ENCODE measurements at places on chromosomes 16 and 17. TPM values are rescaled to one million over a fixed set of nuclear protein-coding genes. Genes with fewer than 3 reads are reported as not detected.
A peak's percentile ranks its signal among the peaks of the same experiment; 100 is the strongest.

- DNase-seq: no peak
These were observed 14.4 kb upstream of the CLEC18A start for GRCh38 chr16:69936751-69937211.

DNA sequence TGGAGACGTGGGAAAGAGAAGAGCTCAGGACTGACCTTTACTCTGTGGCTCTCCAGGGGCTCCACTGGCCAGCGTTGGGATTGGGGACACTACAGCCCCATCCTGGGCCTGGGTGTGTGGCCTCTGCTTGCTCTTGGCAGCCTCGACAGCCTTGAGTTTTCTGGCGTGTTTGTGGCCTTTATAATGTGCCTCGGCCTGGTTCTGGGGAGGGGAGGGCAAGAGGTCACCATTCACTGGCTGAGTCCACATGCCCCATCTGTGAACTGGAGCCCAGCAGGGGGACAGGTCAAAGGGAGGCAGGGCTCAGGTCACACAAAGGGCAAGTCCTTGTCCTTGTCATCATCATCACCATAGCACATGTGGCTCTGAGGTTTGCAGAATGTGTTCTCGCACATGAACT, 11.7 kb downstream of the NKIRAS2 start:
- no peak for DNase-seq

DNA sequence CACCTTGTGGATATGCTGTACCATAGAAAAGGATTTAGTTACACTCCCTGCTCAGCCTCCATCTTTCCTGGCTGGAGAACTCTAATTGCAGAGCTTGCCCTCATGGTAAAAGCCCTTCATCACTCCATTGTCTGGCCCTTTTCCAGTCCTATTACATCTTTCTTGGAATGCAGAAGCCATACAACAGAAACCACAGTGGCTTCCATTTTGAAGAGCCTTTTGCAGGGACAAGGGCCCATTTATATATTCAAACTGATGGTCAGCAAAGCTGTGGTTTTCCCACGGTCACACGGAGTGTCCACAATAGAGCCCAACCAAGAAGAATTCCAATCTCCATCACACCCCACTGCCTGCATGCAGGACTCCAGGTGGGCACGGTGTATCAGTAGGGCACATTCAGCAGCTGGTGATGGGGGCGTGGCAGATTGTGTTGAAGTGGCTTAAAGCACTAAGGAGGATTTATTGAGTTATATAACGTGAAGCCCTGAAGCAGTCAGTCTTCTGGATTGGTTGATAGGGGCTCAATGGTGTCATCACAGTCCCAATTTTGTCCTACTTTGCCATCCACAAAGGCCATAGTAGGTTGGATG, 20.3 kb downstream of the COPRS start:
- no peak for DNase-seq

DNA sequence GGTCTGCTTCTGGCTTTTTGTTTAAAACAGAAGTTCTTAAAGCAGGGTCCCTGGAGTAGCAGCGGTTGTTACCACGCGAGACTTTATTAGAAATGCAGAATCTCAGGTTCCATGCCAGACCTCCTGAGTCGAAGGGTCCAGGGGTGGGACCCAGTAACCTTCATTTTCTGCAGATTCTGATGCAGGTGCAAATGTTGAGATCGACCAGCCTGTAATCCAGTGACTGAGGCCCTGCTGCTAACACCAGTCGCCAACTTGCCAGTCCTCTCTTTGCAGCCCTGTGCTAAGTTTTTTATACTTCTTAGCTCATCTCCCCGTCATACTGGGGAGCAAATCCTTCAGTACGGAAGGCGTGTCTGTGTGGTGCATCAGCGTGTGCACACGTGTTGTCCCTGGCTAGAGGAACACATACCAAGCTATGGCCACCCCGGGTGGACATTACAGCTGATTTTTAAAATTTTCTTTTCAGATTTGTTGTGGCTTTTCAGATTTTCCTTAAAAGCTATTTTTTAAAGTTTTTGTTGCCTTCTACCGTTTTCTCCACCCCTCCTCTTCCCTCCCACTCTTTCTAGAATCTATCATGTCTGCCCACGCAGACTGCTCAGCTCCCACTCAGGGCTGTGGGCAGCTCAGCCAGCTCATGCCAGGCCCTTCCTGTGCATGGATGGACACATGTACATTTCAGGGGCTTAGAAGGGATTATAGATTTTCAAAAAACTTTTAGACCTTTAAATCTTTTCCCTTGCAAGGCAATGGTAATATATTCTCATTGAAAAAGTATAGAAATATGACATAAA, 57.7 kb downstream of the MEAK7 start:
- DNase-seq: no peak

DNA sequence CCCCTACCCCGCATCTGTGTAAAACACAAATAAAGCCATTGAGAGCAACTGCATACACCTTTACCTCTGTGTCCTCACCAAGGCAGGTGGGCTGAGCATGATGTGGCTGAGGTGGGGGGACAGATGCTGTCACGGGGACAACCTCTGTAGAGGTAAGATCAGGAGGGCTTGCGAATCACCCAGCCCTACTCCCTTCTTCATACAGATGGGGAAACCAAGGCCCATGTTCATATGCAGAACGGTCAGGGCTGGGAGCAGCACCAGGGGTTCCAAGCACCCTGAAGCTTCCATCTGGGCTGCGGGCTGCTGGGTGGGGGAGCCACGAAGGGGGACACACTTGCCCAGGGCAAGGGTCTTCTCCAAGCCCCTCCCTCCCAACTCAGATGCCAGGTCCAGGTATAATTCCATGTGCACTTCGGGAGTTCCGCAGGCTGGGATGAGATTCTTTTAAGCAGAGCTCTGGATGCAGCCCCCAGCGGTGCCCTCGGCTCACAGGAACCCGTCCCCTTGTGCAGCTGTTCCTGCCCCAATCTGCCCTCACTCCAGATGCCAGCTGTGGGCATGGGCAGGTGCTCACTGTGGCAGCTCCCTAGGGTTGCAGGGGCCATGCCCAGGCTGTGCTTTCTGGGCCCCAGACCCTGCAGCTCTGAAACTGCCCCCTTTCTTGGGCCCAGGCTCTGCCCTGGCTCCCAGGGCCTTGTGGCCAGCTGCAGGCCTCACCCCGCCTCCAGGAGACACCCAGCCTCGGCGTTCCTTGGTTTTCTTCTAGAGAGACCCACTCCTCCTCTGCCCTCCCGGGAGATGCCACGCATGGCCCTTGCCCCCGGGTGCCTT, 9.6 kb downstream of the CTRB1 start:
- DNase-seq: no peak

- no peak for DNase-seq
These were observed 22.8 kb downstream of the TPSG1 start for GRCh38 chr16:1202274-1202673.

GRCh38 chr16:53083119-53083518, 28.3 kb downstream of the CHD9 start:
- peak; percentile 79 for DNase-seq

DNA sequence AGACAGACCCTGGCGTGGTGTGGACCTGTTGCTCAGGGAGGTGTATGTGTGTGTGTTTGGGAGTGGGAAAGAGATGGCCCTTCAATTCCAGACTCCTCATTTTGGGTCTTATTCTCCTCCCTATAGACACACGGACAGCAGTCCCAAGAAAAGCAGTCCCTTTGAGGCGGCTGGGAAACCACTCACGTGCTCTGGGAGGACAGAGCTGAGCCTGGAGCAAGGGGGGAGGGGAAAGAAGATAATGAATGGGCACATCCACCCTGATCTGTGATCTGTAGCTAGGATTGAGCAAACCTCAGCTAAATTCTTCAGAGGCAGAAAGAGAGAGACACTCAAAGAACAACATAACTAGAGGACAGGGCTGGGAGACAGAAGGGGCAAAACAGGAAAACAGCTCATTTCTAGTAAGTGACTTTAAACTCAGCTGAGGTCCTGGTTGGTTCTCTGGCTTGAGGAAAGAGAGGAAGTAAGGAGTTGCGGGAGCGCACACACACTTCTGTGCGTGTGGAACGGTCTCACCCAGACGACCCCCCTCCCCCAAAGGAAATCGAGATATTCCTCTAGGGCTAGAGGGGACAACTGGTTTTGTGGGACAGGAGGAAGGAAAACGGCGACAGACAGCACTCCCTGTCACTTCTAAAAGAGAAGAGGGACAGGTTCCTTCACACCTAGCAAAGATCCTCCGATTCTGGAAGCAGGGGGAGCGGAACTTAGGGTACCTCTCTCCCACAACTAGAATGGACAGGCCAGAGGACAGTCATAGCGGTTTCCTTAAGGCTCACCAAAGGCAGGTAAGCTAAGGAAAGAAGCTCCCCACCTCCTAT, 658 bp downstream of the RAB5C start:
- DNase-seq: no peak

- no peak for DNase-seq
These were observed 1.7 kb upstream of the HOXB9 start for GRCh38 chr17:48627623-48628521.

DNA sequence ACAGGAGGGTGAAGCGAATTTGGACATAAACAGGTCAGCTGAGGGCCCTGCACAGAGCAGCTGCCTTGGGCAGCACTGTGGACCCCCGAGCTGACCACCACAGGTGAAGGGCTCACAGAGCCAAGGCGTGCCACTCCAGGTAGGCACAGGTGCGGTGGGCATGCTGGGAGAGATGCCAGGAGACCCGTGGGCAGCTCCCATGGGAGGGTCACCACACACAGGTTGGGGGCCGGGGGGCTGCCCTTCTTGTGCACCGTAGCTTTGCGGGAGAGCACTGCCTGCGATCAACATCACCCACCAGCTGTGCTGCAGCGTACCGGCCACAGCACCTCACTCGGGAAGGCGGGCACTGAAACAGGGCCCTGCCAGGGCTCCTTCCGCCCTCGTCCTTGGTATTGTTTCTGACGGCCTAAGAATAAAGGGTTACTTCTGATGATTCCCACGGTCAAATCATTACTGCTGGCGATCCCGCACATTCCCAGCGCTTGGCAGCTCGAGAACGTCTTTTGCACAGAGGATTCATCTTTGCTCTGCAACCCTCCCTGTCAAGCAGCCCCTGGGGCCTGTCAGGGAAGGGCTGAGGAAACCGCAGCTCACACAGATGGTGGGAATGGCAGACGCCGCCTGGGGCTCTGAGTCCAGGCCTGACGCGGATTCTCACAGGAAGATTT, 181.7 kb downstream of the BANP start:
- DNase-seq: no peak

GRCh38 chr16:65767125-65767524, 599.4 kb upstream of the CDH5 start:
- no peak for DNase-seq

DNA sequence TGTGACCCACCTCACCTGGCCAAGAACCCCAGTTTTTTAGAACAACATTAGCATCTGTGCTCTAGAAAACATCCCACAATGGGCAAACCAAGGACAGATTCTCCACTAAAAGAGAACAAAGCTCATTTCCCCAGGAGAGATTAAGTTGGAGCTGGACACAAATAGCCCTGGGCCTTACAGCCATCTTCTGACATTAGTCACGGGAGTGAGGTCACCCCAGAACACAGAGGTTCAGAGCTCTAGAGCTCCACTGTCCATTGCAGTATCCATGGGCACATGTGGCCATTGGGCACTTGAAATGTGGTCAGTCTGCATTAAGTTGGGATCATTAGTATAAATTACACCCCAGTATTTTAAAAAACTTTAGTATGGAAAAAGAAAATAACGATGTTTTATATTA, 47.6 kb upstream of the RBBP6 start:
- no peak for DNase-seq

GRCh38 chr16:85592700-85593493, 20.2 kb upstream of the GSE1 start:
- no peak for DNase-seq

- no peak for DNase-seq
These were observed 8.2 kb downstream of the CORO6 start for GRCh38 chr17:29614349-29615047.

DNA sequence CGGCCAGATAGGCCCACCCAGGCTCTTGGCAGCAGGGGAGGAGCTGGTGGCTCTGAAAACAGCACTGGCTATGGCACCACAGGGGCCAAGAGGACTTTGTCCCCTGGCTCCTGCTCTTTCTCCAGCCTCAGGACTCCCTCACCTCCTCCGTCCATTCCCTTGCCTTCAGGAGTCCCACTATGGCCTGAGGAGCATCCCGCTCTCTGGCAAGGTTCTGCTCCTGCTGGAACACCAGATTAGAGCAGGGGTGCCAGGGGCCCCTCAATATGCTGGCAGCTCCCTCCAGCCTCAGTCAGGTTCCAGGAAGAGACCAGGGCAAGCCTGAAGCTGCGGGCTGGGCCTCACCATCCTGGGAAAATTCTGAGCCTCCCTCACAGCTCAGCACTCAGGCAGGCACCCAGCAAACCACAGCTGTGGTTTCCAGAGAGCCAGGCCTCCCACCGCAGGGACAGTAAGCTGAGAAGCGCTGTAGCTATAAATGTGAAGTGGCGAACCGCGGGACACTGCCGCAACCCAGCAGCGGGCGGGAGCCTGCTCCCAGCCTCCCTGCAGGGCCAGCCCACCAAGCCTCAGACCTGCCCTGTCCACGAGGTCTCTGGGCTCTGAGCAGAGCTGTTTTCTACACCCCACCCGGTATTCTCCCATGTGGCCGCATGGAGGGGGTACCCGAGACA, 25.7 kb downstream of the C17orf100 start:
- DNase-seq: peak; percentile 50

- peak; percentile 53 for DNase-seq
These were observed 73.5 kb downstream of the CYTH1 start for GRCh38 chr17:78708510-78708973.

- no peak for DNase-seq
These were observed 91.6 kb upstream of the DNAH9 start for GRCh38 chr17:11506635-11507034.

DNA sequence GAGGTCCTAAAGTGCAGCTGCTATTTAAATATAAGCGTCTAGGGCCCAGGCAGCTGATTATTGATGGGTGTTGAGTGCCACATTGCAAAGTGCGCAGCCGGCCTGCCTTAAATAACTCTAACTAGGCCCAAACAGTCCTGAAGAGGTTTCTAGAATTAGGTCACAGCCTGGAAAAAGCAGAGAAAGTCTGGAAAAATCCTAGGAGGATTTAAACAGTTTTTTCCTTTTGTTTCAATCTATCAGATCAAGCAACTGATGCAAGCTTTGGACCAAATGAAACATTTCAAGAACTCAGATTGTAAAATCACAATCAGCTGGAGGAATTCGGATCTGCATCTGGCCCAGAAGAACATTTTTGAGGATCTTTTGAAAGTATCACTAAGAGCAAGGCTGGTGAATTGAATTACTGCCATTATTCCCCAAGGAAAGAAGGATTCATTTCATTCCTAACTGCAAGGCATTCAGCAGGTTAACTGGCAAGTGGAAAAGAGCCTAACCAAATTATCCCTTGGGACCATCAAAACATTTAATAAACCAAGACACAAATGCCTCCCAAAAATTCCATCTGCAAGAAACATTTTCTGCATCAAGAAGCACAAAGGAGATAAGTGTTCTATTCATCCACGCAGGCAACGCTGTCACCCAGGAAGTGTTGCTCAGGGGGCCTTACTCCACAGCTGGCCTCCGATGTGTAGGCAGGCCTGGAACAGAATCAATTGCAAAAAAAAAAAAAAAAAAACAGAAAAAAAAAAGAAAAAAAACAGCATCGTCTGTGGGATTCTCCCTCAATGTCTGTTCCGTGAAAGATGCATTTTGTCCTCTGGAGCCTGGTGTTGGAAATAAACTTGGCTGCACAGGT, 46.1 kb downstream of the IRX3 start:
- DNase-seq: no peak

GRCh38 chr17:57535249-57535966, 209.7 kb downstream of the CCDC182 start:
- DNase-seq: no peak

GRCh38 chr17:32019228-32019627, 12.0 kb downstream of the LRRC37B start:
- DNase-seq: no peak

BICDL2 gene
- 0.37 TPM for polyA plus RNA-seq

DBNDD1 gene
- polyA plus RNA-seq: 2.4 TPM

SLC5A11 gene
- polyA plus RNA-seq: not detected

LRRC46 gene
- polyA plus RNA-seq: 0.60 TPM

MRPL12 gene
- polyA plus RNA-seq: 251 TPM

KCNJ12 gene
- polyA plus RNA-seq: 0.06 TPM

TM4SF5 gene
- polyA plus RNA-seq: not detected

CA7 gene
- not detected for polyA plus RNA-seq
